ENCODE measurements at places on chromosomes 4 and X. TPM values are rescaled to one million over a fixed set of nuclear protein-coding genes. Genes with fewer than 3 reads are reported as not detected.

DNA sequence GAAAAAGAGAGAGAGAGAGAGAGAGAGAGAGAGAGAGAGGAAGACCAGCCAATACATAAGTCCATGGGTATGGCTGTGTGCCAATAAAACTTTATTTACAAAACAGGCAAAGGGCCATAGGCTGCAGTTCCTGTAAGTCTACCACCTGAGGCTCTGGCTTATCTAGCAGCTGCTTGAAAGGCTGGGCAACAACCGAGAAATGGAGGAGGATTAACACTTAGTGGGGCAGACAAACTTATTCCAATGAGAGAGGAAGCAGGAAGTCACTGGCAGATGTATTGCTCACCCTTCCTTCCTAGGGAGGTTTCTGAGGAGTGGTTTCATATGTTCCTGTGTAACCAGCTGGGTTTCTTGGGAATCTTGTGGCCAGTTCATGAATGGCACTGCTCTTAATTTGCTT is 4.7 kb upstream of the GPR143 start:
- no peak overlapping the region for H3K27ac ChIP-seq
- no peaks in the 10 kb centered on the region for H3K36me3 ChIP-seq
- H3K4me1 ChIP-seq = no peaks in the 10 kb centered on the region
- peaks cover 9% of the 10 kb centered on the region for H3K27me3 ChIP-seq
- H3K4me3 ChIP-seq = no peak overlapping the region

- peaks cover 3% of the 10 kb centered on the region for H3K36me3 ChIP-seq
- H3K27ac ChIP-seq = no peak overlapping the region
- DNase-seq = no peak
- H3K4me1 ChIP-seq = peaks cover 7% of the 10 kb centered on the region
- no peak overlapping the region for H3K4me3 ChIP-seq
- peaks cover 2% of the 10 kb centered on the region for H3K27me3 ChIP-seq
Observed at GRCh38 chrX:86047936-86048280, 550 bp upstream of the CHM start.

GRCh38 chrX:8105531-8105930 is 65.5 kb downstream of the VCX2 start:
- no peaks in the 10 kb centered on the region for H3K36me3 ChIP-seq
- H3K27ac ChIP-seq = no peak overlapping the region
- no peak overlapping the region for H3K4me3 ChIP-seq
- H3K4me1 ChIP-seq = no peaks in the 10 kb centered on the region
- no peaks in the 10 kb centered on the region for H3K27me3 ChIP-seq

- no peaks in the 10 kb centered on the region for H3K4me1 ChIP-seq
- no peaks in the 10 kb centered on the region for H3K36me3 ChIP-seq
- DNase-seq = no peak
- H3K27me3 ChIP-seq = no peaks in the 10 kb centered on the region
- H3K27ac ChIP-seq = no peak overlapping the region
Observed at GRCh38 chr4:121096629-121097028, 24.3 kb upstream of the NDNF start.

FAM184B gene
- total RNA-seq = not detected

Data from activated CD4-positive, alpha-beta memory T cell treated with anti-CD3 and anti-CD28 coated beads for 36 hours (primary cell).